ENCODE measurements at places on chromosomes 3 and 15.

GRCh38 chr3:76362643-76363042 lies 577.3 kb upstream of the ZNF717 start:
- DNase-seq, result no peak

- DNase-seq, result no peak
Observed at GRCh38 chr15:78061963-78062427, 15.5 kb downstream of the TBC1D2B start.

GRCh38 chr3:127074900-127075360 lies 92.0 kb downstream of the PLXNA1 start:
- no peak for DNase-seq

GRCh38 chr3:10371167-10371566 lies 50.3 kb upstream of the SEC13 start:
- no peak for DNase-seq

- no peak for DNase-seq
Observed at GRCh38 chr3:157463816-157464215, 27.2 kb downstream of the PTX3 start.

DNA sequence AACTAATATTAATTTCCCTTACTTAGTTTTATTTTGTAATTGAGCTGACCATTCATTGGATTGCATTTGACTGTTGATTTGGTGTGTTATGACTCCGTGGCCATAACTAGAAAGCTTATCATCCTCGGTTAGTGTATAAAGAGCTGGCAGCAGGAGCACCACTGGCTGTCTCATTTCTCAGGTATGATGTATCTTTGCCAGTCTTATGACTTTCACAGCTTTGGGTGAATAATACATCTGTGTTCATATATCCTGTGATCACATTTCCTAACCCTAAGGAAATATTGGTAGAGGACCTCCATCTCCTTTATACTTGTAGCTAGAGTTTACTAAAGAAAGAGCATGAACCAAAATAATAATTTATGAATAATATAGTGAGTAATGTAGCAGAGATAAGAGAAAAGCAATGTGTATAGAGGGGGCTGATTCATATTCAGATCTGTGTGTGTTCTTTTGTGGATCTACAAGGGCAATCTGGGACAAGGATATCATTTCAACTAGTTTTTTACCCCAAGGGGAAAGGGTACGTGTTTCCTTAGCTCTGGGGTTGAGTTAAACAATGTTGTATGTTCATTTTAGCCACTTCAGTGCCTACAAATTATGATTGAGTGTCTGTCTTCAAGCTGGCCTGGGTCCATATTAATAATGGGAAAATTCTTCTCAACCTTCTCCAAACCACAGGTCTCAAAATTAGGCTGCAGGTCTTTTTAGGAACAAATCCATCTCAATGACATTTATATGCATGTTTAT lies 901.7 kb downstream of the NTRK3 start:
- no peak for DNase-seq

- DNase-seq, result no peak
Observed at GRCh38 chr3:186825294-186825821, 17.2 kb upstream of the ADIPOQ start.

DNA sequence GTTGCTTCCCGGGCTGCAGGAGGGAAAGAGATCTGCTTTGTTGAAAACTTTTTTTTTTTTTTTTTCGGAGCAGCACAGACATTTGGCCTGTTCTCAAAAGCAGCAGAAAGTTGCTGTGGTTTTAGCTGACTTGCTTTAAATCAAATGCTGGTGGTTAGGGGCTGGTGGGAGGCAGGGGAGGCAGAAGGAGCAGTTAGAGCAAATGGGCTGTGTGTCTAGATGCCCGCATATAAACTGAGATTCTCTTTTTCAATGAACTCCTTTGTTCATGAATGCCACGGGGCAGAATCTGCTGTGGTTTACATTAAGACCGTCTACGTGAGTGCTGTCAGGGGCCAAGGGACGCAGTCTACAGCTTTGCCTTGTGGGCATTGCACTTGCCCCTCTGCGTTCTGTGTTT lies 95.9 kb downstream of the FLNB start:
- no peak for DNase-seq

GRCh38 chr3:97952280-97952679 lies 20.0 kb downstream of the RIOX2 start:
- DNase-seq, result no peak

- DNase-seq, result no peak
Observed at GRCh38 chr3:117277816-117278215, 568.2 kb downstream of the TUSC7 start.

GRCh38 chr15:93920204-93920603 lies 311.2 kb upstream of the MCTP2 start:
- no peak for DNase-seq

GRCh38 chr3:68943753-68944500 lies 11.6 kb upstream of the TAFA4 start:
- no peak for DNase-seq

GRCh38 chr15:100101426-100102089 lies 240.2 kb downstream of the ADAMTS17 start:
- DNase-seq, result no peak

DNA sequence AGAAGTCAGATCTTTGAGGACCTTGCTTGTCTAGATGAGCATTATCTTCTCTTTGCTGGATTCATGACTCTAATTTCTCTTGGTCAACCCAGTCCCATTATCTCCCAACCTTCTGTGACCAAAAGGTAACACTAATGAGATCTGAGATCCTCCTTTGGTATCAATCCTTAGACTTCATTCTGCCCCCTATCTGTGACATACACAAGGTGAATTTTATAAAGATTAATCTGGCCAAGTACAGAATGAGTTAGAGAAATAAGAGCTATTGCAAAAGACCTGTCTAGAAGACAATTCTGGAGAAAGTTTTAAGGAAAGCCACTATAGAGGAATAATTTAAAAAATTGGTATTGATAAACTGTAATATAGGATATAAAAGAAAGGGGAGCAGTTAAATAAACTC lies 113.8 kb upstream of the KCNMB2 start:
- DNase-seq, result no peak

GRCh38 chr3:159366476-159366875 lies 564.6 kb downstream of the MFSD1 start:
- no peak for DNase-seq

DNA sequence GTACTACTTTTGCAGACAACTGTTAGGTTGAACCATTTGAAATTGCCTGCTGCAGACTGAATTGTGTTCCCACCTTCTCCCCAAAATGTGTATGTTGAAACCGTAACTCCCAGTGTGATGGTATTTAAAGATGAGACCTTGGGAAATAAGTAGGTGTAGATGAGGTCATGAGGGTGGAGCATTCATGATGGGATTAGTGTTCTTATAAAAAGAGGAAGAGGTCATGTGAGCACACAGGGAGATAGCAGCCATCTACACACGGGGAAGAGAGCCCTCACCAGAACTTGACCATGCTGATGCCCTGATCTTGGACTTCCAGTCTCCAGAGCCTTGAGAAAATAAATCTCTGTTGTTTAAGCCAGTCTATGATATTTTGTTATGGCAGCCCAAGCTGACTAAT lies 17.4 kb upstream of the FHIT start:
- no peak for DNase-seq

DNA sequence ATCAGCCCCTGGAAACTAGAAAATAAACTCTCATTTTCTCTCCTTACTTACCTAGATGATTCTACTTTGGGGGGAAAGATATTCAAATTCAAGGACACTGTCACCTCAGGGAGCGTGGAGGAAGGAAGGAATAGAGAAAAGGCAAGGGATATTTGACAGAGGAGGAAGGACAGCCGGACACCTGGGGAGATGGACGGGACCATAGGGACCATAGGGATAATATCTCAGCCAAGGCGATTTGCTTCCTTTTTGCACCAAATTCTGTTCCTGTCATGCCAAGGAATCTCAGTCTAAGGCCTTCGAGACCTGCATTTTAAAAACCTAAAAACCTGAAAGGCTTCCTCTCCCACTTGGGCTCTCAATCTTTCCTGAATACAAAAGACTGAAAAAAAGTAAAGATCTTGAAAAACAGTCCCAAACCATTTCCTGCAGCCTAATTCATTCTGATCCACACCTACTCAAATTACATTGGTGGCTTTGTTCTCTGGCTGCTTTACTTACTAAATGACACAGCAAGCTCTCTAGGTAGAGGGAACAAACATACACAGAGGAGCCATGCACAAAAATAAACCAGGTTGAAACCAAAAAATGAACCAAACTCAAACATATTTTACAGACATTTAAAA lies 73.9 kb upstream of the SLC24A5 start:
- no peak for DNase-seq
